ENCODE measurements at places on chromosomes 11 and 22. TPM values are rescaled to one million over a fixed set of nuclear protein-coding genes. Genes with fewer than 3 reads are reported as not detected.

DNA sequence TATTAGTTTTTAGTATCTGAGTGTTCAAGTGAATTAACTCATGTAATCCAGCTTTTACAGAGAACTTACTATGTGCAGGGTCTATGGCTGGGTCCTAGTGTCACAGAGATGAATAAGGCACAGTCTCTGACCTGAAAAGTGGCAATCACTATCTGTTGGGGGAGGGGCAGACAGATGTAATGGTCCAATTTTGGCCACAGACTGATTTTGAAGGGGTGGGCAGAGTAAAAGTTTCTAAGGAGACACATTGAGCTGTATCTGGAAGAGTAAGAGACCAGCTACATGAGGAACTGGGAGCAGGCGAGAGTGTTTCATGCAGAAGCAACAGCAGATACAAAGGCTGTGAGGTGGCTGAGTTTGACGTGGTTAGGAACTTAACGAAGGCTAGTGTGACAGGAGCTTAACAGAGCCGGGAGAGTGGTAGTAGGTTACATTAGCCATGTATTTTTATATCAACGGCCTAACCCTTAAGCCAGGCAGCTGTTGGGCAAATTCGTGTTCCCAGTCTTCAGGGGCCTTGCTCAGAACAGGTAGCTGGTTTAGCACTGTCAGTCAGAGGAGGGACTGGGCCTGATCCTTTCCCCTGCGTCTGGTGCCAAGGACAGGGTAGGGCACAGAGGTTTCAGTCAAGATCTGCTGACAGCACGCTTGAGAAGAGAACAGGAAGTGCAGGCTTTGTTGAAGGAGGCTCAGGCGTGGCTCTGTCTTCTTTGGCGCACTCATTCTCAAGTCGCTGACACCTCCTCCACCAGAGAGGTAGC, 1.4 kb upstream of the STIM1 start:
- DNase-seq: no peak

- DNase-seq: no peak
These were observed 4.6 kb upstream of the TM7SF2 start for GRCh38 chr11:65107078-65107477.

GRCh38 chr11:115462004-115462541, 42.1 kb downstream of the CADM1 start:
- DNase-seq: no peak

- no peak for DNase-seq
These were observed 28.9 kb downstream of the AP1B1 start for GRCh38 chr22:29359469-29359868.

DNA sequence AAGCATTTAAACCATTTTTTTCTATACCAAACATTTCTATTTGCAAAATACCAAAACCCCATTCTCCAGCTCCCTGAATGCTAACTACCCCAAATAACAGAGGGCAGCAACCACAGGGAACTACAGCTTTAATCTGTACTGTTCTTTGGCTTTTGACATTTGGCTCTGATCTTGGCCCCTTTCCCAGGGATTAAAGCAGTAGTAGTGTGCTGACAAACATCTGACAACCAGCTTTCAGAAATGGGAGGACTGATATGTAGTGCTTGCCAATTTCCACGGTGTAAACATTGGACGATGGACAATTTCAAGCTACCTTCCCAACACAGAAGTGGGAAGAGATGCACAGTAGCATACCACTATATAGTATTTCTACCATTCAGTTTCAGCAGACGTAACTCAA, 88.4 kb upstream of the TEAD1 start:
- DNase-seq: no peak

CHRDL2 gene
- total RNA-seq: not detected

Data from tibial nerve (tissue), 4 donors.